ENCODE measurements at places on chromosomes 1 and 21.

- no peak for DNase-seq
Observed at GRCh38 chr1:77350012-77350770, 68.4 kb downstream of the AK5 start.

DNA sequence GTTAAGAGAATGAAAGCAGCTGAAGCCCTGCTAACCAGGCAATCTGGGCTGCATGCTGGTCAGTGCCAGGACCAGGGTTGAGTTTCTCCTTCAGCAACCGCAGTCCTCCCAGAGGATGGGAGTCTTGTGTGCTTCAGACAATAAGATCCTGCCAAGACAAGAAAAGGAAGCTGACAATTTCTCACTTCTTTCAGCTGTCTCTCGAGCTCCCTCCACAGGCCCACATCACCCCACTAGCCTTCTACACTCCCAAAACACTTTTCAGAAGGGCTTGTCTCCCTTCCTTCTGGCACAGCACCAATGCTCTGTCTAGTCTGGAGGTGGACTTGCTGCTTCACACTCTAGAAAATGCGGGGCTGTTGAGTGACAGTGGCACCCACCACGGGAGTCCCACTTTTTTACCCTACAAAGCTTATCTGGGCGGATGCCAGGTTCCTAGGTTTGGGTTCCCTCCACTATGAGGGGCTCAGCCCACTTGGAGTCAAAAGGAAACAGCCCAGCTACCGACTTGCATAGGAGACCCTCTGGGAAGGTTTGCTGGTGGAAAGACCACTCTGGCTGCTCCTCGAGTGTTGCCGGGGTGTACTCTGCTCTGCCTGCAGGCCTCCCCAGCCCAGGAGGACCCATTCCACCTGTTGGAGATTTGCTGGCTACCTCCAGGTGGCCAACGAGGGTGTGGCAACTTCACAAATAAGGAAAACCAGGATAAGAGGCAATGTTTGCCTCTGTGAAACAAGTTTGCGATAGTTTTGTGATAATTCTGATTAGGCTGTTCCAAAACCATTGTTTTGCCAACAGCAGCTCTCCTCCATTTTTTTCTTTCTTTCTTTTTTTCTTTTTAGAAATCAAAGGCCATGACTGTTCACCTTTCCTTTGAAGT lies 68.9 kb downstream of the TENT5C start:
- no peak for DNase-seq

DNA sequence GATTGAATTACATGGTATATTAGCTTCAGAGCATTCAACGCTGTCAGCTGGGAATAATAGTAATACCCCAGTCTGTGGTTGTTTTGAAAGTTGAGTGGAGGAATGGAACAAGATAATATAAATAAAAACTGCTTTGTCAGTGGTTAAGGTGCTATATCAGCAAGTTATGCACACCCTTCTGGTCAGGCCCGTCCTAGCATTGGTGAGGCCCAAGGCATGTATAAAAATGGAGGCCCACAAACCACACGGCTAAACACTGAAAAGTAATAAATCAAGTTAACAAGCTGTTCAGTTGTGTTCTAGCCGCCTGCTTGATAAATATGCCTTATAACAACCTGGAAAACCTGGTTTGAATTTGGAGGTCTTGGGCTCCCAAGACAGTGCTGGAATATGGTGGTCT lies 77.4 kb downstream of the PSMG1 start:
- DNase-seq: no peak

GRCh38 chr21:45096217-45096616 lies 21.8 kb downstream of the ADARB1 start:
- no peak for DNase-seq

DNA sequence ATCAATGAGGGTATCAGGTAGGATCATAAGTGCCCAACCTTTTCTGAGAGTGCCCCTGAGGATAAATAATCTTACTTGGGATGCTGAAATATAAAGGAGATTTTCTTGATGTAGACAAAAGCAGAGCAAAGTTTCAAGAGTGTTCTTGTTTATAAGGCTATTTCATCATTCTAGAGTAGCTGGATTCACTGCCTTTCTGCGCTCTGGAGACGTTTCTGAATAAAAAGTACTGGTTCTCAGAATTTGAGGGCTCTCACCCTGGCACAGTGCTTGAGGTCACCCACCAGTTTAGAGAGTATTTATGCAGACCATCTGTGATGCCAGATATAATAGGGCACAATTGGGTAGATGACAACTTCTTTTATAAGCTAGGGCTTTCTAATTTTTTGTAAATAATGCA lies 103.3 kb downstream of the GDAP2 start:
- DNase-seq: no peak

- no peak for DNase-seq
Observed at GRCh38 chr1:113129529-113130185, 56.7 kb downstream of the LRIG2 start.

DNA sequence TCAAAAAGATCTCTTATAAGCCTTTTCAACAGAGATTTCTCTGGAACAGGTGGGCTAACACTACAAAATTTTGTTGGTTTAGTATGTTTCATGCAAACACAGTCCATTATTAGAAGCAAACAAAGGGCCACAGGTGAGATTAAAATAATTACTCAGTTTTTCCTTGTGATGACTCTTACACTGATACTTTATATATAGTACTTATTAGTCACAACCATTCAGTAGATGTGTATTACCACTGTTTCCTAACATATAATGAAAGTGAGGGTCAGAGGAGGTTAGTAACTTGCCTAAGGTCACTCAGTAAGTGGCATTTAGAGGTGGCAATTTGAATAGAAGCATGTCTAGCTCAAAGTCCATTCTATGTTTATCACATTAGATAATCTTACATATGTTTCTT lies 44.2 kb downstream of the CYYR1 start:
- DNase-seq: no peak

DNA sequence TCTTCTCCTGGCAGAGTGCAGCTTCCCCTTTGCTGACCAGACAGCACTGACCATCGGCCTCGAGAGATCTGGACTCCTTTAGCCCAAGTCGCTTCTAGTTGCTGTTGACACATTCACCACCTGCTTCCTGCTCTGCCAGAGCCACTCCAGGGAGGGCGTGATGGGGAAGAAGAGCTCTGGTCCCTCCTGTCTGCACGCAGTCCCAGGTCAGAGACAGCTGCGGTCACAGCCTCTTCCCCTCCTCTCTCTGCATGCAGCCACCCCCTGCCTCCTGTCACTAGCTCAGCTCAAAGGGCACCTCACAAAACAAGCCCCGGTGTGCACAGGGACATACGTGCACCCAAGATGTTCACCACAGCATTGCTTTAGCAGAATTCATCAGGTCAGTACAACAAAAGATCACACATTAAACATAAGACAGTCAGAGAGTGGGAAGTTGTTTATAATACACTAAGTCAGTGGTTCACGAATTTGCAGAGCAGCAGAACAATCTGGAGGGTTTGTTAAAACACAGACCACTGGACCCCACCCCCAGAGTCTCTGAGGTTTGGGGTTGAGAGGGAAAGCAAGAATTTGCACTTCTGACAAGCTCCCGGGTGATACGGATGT lies 132.9 kb downstream of the SYF2 start:
- no peak for DNase-seq

DNA sequence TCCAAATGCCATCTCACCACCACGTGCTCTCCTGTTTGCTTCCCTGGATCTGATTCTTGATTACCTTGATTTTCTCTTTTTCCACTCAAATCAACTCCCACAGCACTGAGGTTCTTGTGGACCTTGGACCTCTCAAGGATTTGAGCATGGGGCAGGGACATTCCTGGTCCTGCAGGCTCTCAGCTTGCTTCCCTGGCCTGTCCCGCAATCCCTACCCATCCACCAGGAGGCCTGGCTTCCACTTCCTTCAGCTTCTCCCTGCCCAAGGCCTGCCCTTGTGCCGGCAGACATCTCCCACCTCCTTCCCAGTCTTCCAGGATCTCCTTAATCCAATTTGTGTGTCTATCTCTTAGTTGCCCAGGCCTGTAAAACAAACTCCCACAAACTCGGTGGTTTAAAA lies 21.6 kb downstream of the PLA2G2A start:
- DNase-seq: no peak

GRCh38 chr1:26009796-26010447 lies 11.7 kb upstream of the EXTL1 start:
- DNase-seq: no peak

- DNase-seq: no peak
Observed at GRCh38 chr1:75916834-75917233, 15.4 kb downstream of the ASB17 start.

DNA sequence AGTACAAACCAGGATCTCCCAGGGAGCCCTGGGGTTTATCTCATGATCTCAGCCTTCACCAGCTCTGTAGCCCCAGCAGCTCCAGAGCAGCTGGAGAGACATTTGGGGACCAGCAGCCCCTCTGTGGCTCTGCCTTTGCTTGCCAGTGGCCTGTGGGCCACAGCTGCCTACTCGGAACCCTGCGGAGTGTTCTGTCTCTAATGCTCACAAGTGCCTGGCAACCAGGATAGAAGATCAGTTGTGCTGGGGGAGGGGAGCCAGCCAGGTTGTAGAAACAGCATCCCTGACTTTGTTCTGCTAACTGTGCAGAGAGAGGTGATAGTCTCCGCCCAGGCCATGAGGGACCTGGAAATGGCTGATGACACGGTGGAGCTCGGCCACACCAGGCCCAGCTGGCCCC lies 50.9 kb upstream of the KCNJ15 start:
- DNase-seq: no peak

- peak; percentile 52 for DNase-seq
Observed at GRCh38 chr21:44416193-44416592, 39.1 kb upstream of the LRRC3 start.

DNA sequence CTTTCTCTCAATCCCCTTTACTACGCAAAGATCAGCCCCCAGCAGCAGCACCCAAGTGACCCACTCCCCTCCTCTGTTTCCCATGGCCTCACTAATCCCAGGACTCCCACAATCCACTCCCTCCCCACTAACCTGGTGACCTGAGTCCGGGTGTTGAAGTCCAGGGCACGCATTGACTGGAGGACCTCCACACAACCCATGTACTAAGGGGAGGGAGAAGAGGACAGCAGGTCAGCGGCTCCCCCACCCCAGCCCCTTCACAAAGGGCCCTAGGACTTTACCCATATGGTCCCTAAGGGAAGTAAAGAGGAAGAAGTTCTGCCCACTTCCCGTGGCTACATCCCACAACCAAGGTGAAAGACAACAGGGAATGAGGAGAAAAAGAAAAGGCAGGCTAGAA lies 1.3 kb downstream of the SHC1 start:
- no peak for DNase-seq

DNA sequence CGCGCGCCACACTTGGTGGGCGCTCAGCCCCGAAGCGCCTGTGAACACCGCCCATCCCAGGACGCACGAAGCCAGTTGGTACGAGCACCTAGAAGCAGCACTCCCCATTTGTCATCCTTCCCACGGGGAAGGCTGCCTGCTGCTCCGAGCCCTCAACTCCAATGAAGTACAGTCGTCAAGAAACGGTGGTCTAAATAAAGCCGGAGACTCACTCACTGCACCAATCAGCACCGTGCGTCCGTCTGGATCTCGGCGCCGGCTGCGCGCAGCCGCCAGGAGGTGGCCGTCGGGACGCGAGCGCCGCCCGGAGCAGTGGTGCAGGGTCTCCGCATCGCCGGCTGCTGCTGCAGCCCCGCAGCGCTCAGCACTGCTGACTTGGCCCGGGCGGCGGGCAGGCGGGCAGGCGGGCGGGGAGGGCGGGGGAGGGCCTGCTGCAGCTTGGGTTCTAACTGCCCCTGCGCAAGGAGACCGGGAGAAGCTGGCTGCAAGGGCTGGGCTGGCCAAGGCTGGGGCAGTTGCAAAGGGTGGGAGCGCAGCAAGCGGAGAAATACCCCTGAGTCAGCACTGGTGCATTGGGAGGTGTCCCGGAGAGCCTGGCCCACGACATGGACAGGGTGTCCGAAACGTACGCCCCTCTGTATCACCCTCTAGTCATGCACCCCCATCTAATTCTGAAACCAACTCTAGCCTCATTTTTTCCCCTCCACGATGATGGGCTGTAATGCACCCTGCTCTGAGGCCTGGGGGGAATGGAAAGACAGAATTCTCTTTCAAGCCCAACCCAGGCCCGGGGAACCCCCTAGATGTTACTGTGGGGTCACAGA lies 35.8 kb upstream of the H6PD start:
- no peak for DNase-seq

DNA sequence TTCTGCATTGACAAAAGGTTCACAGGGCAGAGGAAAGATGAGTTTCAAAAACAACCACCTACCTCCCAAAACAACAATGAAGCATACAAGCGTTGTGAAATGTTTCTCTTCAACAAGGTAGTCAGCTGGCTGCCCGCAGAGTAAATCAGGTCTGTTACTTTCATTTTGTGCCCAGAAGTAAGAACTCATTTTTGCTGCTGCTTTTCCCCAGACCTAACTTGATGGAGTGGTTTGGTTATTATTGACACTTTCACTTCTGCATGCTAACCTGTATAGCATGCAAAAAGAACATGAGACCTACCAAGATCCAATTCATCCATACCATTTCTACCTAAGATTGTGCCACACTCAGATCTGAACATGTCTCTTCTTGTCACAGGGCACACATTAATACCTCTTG lies 1.3 kb downstream of the SLC9C2 start:
- DNase-seq: no peak

- DNase-seq: no peak
Observed at GRCh38 chr1:59271561-59272260, 25.2 kb upstream of the FGGY start.

- no peak for DNase-seq
Observed at GRCh38 chr1:184161071-184161698, 109.7 kb downstream of the TSEN15 start.

DNA sequence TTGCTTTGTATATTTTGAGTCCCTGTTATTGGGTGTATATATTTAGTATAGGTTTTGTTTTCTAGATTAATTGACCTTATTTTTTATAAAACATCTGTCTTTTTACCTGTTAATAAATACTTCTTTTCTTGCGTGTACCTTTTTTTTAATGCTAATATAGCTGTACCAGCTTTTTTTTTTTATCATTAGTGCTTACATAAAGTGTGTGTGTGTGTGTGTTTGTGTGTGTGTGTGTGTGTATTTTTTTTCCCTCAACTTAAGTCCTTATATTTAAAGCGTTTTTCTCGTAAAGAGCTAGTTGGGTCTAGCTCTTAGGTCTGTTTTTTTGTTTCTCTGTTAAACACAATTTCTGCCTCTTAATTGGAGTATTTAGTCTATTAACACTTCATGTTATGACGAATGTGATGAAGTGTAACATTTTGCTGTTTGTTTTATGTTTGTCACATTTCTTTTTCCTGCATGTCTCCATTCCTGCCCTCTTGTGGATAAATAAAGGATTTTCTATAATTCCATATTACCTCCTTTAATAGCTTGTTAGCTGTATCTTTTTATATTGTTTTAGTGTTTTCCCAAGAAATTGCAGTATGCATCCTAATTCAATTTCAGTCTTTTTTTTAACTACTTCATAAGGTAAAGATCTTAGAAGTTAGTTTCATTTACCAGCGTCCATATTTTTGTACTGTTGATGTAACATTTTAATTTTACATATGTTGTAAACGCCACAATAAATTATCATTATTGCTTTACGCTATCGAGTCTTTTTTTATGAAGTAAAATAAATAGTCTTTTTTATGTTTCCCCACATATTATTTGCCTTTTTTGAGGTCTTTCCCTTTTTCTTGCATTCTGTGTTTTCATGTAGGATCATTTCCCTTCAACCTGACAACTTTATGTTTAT lies 4.3 kb downstream of the PRMT2 start:
- no peak for DNase-seq

- DNase-seq: no peak
Observed at GRCh38 chr1:216379441-216379840, 43.8 kb downstream of the USH2A start.

- no peak for DNase-seq
Observed at GRCh38 chr1:54287176-54287650, 87.2 kb downstream of the MRPL37 start.

All from posterior cingulate gyrus (tissue), 11 donors.